ENCODE measurements at places on chromosomes 1 and 21.

DNA sequence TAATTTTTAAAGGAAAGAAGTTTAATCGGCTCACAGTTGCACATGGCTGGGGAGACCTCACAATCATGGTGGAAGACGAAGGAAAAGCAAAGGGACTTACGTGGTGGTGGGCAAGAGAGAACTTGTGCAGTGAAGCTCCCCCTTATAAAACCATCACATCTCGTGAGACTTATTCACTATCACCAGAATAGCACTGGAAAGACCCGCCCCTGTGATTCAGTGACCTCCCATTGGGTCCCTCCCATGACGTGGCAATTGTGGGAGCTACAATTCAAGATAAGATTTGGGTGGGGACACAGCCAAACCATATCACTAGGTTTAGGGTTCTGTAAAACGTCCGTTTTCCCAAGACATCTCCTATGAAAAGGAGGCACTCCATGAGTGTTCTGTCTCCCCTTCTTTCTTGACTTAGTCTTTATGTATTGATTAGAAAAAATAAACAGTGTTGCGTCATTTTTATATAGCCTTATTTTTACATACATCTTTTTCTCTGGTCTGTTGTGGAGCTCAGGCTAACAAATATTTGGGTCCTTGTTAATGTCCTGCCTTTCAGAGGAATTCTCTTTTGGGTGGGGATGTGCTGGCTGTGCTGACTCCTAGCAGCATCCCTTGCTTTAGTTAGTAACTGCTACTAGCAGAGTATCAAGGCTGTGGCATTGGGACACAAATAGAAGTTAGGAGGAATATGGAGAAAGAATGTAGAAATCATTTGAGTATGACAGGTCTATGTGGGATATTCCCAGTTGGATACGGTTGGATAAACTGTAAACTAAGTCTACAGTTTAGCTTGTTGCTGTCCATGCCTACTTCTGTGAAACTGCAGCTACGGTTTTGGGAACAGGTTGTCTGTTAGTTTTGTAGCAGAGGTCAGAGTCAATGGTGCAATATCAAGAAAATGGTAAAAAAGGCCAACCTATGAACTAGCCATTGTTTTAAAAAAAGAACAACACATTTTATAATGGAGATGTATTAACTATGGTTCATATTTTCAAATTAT lies 23.5 kb downstream of the BACH1 start:
- no peaks in the 10 kb centered on the region for H3K4me1 ChIP-seq
- H3K27ac ChIP-seq: no peak overlapping the region
- H3K27me3 ChIP-seq: no peaks in the 10 kb centered on the region
- H3K36me3 ChIP-seq: peaks cover 36% of the 10 kb centered on the region
- no peak overlapping the region for H3K4me3 ChIP-seq

DNA sequence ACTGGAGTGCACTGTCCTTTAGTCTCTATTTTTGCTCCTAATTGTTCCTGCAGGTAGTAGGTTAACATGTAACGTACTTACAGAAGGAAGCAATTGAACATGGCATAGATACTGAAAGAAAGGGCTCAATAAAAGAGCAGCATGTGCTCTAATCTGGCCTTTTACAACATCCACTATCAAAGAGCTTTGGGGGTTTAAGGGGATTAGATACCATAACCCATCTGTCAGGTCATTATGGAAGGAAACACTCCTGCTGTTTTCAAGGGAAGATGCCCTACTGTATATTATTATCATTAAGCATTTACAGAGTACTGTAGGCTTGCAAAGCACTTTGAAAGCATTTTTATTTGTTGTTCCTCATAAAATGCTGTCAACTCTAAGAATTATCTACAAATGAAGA lies 152.8 kb downstream of the TTLL7 start:
- no peak for DNase-seq
- H3K27me3 ChIP-seq: no peaks in the 10 kb centered on the region
- H3K36me3 ChIP-seq: no peaks in the 10 kb centered on the region
- no peak overlapping the region for H3K4me3 ChIP-seq
- peaks cover 5% of the 10 kb centered on the region for H3K4me1 ChIP-seq

GRCh38 chr1:200179781-200180160 lies 152.3 kb downstream of the NR5A2 start:
- H3K27ac ChIP-seq: no peak overlapping the region
- no peak overlapping the region for H3K4me3 ChIP-seq
- H3K27me3 ChIP-seq: no peaks in the 10 kb centered on the region
- H3K4me1 ChIP-seq: no peaks in the 10 kb centered on the region

DNA sequence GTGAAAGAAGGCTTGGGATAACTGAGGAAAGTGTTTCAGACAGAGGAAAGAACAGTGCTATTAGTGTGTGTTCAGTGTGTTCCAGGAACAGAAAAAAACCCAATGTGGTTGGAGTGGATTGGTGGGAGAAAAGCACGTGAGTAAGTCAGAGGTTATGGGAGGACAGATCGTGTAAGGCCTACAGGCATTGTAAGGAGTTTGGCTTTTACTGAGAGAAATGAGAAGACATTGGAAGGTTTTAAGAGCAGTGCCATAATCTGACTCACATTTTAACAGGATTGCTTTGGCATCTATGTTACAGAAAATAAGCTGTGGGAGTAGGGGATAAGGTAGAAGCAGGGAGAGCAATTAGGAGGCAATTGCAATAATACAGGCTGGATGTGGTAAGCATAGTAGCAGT lies 4.8 kb downstream of the ARPC5 start:
- H3K27me3 ChIP-seq: no peaks in the 10 kb centered on the region
- H3K4me1 ChIP-seq: peaks cover 45% of the 10 kb centered on the region

GRCh38 chr1:45545019-45545493 lies 5.6 kb upstream of the AKR1A1 start:
- H3K4me3 ChIP-seq: no peak overlapping the region
- H3K4me1 ChIP-seq: peaks cover 7% of the 10 kb centered on the region
- no peaks in the 10 kb centered on the region for H3K27me3 ChIP-seq
- DNase-seq: no peak
- no peaks in the 10 kb centered on the region for H3K36me3 ChIP-seq

- no peaks in the 10 kb centered on the region for H3K36me3 ChIP-seq
- no peak overlapping the region for H3K4me3 ChIP-seq
- H3K27ac ChIP-seq: no peak overlapping the region
- no peaks in the 10 kb centered on the region for H3K27me3 ChIP-seq
- H3K4me1 ChIP-seq: no peaks in the 10 kb centered on the region
Observed at GRCh38 chr1:172630868-172631267, 28.0 kb upstream of the FASLG start.
